ENCODE measurements at places on chromosomes 2 and 18.

DNA sequence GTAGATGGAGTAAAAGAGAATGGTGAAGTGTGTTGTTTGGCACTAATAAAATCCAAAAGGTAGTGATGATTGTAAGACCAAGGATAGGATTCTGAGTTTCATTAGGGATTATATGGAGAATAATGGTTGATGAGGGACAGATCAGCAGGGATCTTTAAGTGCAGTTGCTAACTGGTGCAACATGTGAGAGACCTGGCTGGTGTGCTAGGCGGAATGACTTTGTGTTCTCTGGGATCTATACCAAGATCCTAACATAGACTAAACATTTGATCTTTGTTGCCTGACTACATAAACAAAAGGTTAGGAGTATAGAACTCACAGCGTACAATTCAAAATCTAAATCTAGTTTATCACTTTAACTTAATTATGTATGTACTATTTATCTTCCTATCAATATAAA lies 135.4 kb downstream of the PTRHD1 start:
- DNase-seq: no peak

DNA sequence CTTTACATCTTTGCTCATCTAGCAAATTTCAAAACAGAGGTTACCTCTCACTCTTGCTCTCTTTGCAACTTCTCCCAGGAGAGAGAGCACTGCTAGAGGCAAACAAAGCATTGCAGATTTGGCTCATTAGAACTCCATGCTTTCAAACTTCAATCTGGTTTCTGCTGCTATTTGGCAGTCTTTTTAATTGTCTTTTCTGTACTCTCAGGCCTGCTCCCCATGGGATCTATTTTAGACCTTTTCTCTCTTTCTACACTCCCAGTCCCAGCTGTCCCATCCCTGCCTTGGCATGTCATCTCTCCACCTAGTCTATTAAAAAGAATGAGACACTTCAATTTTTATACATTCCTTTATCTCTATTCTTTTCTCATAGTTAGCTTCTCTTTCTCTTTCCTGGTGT lies 15.2 kb downstream of the KCNJ3 start:
- DNase-seq: no peak

DNA sequence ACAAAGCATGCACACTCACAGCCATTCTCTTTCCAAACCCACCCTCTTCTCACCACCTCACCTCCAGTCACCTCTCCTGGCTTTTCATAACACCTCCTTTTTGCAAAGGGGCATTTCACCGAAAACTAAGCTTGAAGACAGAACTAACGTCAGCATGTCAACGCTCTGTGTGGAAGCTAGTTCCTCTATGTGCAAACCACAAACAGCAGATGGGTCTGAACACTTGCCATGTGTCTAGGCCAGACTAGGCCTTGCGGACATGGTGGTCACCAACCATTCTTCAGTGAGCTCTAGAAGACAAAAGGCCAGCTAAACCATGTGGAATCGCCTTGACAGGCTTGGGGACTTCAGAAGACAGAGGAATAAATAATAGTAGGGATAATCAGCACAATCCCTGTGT lies 148.5 kb downstream of the TXNL1 start:
- no peak for DNase-seq

GRCh38 chr18:24771300-24771699 lies 310.9 kb downstream of the HRH4 start:
- no peak for DNase-seq

DNA sequence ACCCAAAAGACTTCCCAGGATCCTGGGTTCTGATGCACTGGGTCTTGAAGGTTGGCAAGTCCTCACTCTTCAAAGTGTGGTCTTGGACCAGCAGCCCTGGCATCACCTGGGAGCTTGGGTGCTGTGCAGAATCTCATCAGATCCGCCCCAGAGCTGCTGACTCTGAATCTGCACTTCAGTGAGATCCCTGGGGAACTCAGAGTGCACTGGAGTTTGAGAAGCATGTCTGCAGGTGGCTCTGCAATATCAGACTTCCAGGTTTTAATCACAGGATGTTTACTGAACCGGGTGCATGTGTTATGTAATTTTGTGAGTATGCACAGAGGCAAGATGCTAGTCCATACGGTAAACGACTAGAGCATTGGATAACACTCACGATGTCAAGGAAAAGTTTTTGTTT lies 58.0 kb upstream of the BOD1L2 start:
- DNase-seq: no peak

GRCh38 chr2:140814141-140814540 lies 1316.7 kb downstream of the LRP1B start:
- no peak for DNase-seq

GRCh38 chr2:88127888-88128653 lies at the start of gene FABP1:
TSS of gene FABP1 (minus strand) at chr2:88128062. CDS start at chr2:88128017, 45 bp downstream.
- no peak for DNase-seq

- DNase-seq: no peak
These were observed 2.6 kb upstream of the BMPR2 start for GRCh38 chr2:202373490-202373889.
